ENCODE measurements at places on chromosomes 6 and 20. TPM values are rescaled to one million over a fixed set of nuclear protein-coding genes. Genes with fewer than 3 reads are reported as not detected.

The HLA-DPA1 gene
- total RNA-seq, result 44.4 TPM

The SLC16A10 gene
- total RNA-seq, result 5.8 TPM

The LKAAEAR1 gene
- total RNA-seq, result not detected

The OXT gene
- total RNA-seq, result not detected

The KCNB1 gene
- total RNA-seq, result 9.7 TPM

The MOCS1 gene
- 18.3 TPM for total RNA-seq

The FAM83B gene
- total RNA-seq, result not detected

The ANKEF1 gene
- total RNA-seq, result 1.3 TPM

The C6orf141 gene
- total RNA-seq, result 1.6 TPM

The ILRUN gene
- 83.4 TPM for total RNA-seq

The IP6K3 gene
- 0.32 TPM for total RNA-seq

The B4GALT5 gene
- total RNA-seq, result 26.1 TPM

The CALHM5 gene
- total RNA-seq, result 7.2 TPM

The SMOC2 gene
- total RNA-seq, result 77.6 TPM

The TDRD6 gene
- total RNA-seq, result 0.74 TPM

The KIF13A gene
- total RNA-seq, result 74.6 TPM

The FAM8A1 gene
- total RNA-seq, result 31.3 TPM

The SPACA1 gene
- total RNA-seq, result not detected

The EMILIN3 gene
- 1.4 TPM for total RNA-seq

Measured in posterior vena cava (tissue), 2 donors.